ENCODE measurements at places on chromosomes 1 and 21.

DNA sequence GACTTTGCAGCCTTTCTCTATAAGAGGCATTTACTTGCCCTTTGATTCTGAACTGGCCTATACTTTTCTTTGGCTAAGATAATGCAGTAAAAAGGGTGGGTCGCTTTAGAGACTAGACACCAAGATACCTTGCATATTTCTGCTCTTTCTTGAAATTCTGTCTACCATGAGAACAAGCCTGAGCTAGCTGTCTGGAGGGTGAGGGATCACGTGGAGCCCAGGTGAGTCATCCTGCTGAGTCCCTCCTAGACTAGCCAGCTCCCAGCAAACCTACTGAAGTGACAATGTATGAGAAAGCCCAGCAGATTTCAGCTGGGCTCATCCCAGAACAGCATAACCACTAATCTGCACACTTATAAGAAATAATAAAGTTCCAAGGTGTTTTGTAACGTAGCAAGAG, 408.0 kb upstream of the KAZN start:
- no peak for DNase-seq

GRCh38 chr1:205275916-205276688, 45.4 kb downstream of the NUAK2 start:
- DNase-seq = no peak

DNA sequence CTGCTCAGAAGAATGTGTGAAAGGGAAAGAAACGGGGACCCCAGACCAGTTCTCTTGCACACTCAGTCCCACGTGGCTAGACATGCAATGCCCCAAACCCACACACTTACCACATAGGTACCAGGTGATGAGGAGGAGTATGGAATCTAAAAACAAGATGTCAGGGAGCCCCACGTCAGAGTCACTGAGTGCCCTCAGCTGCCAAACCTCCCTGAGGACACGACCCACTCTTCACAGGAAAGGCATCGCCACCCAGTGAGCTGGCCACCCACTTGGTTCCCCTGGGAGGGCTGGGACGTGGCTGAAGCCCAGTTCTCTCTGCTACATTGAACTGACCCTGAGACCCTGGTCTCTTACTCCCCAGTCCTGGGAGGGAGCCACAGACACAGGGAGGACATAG, 41.4 kb downstream of the MRPL37 start:
- no peak for DNase-seq

GRCh38 chr1:207069061-207069460, 16.0 kb downstream of the PFKFB2 start:
- no peak for DNase-seq

- DNase-seq = no peak
These were observed 21.0 kb upstream of the FUCA1 start for GRCh38 chr1:23889074-23889473.

DNA sequence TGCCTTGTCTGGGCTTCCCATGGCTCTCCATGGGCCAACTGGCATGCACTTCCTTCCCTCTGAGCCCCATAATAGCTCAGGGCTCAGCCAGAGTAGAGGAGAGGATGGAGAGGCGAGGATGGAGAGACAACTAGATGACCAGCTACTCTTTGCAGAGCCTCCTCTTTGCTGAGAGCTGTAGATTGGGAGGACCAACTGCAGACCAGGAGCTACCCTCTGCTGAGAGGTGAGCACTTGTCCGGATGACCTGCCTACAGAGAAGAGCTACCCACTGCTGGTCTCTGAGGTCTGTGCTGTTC, 58.0 kb upstream of the ETV3 start:
- no peak for DNase-seq

- no peak for DNase-seq
These were observed 17.7 kb upstream of the S100A7 start for GRCh38 chr1:153478047-153478691.

GRCh38 chr21:16363518-16363917, 633.7 kb downstream of the USP25 start:
- no peak for DNase-seq

GRCh38 chr1:24450316-24450715, 34.7 kb downstream of the NIPAL3 start:
- DNase-seq = no peak

DNA sequence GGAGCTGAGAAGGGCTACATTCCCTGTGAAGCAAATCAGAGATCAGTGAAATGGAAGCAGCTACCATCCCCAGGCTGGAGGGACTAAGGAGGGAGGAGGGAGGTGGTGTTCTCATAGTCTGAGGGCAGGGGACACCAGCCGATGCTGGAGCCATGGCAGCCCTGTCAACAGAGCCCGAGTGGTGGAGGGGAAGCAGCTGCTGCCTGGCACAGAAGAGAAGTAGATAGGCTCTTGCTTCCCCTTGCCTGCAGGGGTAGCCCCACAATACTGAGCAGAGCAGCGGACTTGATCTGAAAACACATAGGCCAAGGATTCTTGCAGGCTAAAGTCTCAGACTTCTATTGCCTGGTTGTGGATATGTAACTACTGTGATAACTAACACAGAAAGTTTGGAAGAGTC, 255.1 kb downstream of the FGGY start:
- no peak for DNase-seq

DNA sequence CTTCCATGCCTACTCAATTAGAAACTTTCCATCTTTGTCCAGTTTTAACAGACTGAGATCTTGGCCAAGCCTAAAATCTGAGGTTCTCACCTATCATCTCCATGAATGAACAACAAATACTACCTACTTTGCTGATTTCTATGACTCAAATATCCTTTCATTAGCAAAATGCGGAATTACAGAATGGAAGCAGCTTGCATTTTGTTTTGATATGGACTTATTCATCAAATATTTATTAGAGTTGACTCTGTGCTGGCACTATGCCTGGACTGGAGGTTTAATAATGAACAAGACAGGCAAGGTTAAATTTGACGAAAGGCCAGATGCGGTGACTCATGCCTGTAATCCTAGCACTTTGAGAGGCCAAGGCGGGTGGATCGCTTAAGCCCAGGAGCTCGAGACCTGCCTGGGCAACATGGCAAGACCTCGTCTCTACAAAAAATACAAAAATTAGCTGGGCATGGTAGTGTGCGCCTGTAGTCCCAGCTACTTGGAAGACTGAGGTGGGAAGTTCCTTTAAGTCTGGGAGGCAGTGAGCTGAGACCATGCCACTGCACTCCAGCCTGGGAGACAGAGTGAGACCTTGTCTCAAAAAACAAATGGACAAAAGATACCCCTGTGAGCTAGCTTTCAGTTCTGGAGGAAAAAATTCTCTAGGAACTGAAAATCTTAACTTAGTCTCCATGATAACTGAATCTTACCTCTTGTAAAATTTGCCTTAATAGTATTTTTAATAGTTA, 29.4 kb upstream of the SOD1 start:
- peak; percentile 90 for DNase-seq

GRCh38 chr1:109667452-109668122, at the start of gene GSTM2:
Gene GSTM2 (plus strand): TSS chr1:109668057. CDS start chr1:109668116, 59 bp downstream.
- DNase-seq = peak; percentile 76

- no peak for DNase-seq
These were observed 31.0 kb upstream of the NID1 start for GRCh38 chr1:236095705-236096520.

DNA sequence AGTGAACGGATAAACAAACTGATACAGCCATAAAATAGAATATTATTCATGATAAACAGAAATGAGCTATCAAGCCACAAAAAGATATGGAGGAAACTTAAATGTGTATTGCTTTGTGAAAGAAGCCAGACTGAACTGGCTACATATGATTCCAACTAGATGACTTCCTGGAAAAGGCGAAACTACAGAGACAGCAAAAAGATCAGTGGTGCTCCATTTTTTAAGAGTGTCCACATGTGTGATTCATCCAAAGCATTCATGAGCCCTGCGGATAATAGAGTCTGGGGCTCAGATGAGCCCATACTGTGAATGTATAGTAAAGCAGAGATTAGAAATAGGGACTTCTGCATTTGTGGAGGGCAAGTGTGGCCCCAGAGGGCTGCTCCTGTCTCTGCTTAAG, 7.8 kb upstream of the TMEM222 start:
- DNase-seq = no peak

- peak; percentile 16 for DNase-seq
These were observed 94.6 kb downstream of the EIF4G3 start for GRCh38 chr1:21082073-21082472.

DNA sequence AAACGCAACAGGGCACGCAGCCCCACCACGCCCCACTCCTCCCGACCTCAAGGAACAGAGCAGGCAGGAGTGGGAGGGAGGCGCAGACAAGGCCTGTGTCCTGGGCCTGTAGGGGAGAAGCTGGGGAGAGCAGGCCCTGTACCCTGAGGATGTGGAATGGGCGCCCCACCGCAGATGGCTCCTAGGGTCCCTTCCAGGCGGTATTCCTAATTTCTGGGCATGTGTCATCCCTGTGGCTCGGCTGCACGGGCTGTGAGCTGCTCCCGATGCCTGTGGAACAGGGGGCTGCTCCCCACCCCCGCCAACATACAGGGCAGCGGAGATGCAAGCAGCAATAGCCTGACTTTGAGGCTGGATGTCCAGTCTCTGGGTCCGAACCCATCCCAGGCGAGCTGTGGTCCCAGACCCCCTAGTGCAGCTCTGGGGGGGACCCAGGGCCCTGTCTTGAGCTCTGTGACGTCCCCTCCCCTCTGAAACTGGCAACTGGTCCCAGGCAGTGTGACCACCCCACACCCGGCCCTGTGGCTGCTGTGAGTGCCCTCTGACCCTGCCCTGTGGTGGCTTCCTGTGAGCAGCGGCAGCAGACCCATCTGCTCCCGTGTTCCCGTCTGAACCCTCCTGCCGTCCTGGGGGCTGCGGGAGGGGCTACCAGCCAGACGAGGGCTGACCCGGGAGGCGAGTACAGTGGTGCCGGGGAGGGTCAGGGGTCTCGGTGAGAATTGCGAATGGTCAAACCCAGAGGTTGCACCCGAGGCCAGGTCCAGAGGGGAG, 13.9 kb upstream of the COL6A2 start:
- no peak for DNase-seq

- no peak for DNase-seq
These were observed 54.7 kb downstream of the PACC1 start for GRCh38 chr1:212359794-212360479.

DNA sequence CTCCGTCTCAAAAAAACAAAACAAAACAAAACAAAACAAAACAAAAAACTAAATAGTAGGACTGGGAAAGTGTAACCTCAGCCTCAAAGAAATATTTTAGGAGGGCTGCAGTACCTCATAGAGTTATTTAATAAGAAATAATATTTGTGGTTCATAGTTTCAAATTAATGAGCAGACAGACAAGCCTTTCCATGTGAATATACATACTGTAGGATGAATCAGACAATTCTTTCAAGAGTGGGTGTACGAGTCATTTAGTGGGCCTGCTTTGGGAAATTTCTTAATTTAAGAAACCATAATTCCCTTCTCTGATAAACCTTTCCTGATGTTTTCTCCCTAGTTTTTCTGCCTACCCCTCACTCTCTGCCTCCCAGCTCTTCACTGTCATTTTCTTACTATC, 52.5 kb downstream of the CDC14A start:
- no peak for DNase-seq

- DNase-seq = no peak
These were observed 7.1 kb downstream of the GPR157 start for GRCh38 chr1:9121496-9122409.

- DNase-seq = no peak
These were observed 35.6 kb downstream of the WLS start for GRCh38 chr1:68196676-68197075.

- peak; percentile 55 for DNase-seq
These were observed 100.7 kb upstream of the SLC25A33 start for GRCh38 chr1:9438431-9439073.

- no peak for DNase-seq
These were observed 24.9 kb upstream of the ATP1B1 start for GRCh38 chr1:169081503-169082123.

GRCh38 chr1:60421965-60422364, 348.4 kb upstream of the C1orf87 start:
- no peak for DNase-seq

DNA sequence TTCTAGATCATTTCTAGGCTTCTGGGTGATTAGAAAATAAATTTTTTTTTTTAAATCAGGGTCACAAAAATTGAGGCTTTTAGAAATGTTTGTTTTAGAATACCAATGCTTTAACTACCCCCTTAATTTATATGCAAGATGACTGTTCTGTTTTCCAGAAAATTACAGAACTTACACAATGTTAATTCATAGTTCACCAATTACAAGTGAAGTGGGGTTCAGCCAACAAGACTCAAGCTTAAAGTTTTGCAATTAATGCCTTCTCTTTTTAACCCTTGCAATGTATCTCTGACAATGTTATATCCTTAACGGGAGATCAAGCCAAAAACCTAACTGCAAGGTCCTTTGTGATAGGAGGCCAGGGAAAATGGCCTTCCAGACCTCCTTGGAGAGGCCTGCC, 5.6 kb downstream of the PRELP start:
- DNase-seq = no peak

- DNase-seq = peak; percentile 59
These were observed 7.7 kb downstream of the ARHGEF2 start for GRCh38 chr1:155970531-155971167.

DNA sequence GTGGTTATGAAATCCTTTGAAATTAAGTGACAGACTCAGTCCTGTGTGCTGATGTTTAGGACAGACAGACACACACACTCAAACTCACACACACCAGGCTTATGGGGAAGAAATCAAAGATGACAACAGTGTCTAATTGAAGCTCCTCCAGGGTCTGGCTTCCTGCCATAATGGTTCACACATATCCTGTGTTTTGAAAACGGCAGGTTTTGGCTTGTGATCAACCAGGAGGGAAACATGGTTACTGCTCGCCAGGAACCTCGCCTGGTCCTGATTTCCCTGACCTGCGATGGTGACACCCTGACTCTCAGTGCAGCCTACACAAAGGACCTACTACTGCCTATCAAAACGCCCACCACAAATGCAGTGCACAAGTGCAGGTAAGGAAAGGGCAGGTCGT, 4.6 kb downstream of the MTARC1 start:
- no peak for DNase-seq

GRCh38 chr1:28936094-28936493, 21.7 kb downstream of the EPB41 start:
- DNase-seq = no peak

- DNase-seq = no peak
These were observed 499 bp upstream of the PLEKHG5 start for GRCh38 chr1:6491966-6492365.

DNA sequence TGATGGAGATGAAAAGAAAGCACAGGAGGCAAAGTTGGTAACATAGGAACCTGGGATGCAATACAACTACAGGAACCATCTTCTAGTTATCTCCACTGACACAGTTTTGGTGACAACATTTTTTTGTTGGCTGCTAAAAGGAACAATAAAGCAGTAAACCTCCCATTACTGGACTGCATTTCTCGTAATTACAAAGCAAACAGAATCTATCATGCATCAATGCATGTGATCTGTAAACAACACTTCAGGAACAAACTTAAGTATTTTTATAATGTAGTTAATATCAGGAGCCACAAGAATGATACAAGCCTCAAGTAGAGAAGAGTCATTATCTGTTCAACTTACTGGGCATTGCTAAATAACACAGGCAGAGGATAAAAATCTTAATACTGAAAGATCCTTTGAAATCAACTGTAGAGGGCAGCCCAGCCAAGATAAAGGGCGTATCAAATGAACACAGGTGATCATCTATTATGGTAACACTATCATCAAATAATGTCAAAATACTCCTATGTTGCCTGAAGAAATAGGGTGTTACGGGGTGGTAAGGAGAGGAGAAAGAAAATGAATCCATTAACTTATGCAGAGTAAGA, 193.3 kb downstream of the EIF4G3 start:
- DNase-seq = no peak

GRCh38 chr21:28745131-28746016, 247.3 kb downstream of the LTN1 start:
- DNase-seq = peak; percentile 95

GRCh38 chr1:156102633-156103511, 11.6 kb upstream of the LMNA start:
- peak; percentile 60 for DNase-seq

GRCh38 chr1:221118176-221118937, 239.1 kb downstream of the HLX start:
- DNase-seq = no peak

Data from fibroblast of the conjunctiva (primary cell).